ENCODE measurements at places on chromosomes 7 and 10. TPM values are rescaled to one million over a fixed set of nuclear protein-coding genes. Genes with fewer than 3 reads are reported as not detected.
A peak's percentile ranks its signal among the peaks of the same experiment; 100 is the strongest.

DNA sequence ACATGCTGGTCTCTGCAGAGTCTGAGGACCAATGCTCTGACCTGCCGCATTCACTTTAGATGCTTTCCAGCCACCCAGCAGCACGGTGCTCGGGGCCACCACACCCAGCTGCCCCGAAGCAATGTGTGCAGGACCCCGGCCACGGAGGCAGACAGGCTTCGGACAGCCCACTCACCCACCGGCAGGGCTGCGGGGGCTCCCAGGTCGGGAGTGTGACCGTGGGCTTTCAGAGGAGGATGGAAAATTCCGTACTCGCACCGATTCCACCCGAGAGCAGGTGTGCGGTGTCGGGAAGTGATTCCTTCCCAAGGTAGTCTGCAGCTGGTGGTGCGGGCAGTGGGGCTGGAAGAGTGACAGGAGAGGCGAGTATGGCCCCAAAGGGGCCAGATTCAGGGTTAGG is 190.9 kb downstream of the DNAJB6 start:
- no peak overlapping the region for H3K4me3 ChIP-seq
- H3K4me1 ChIP-seq: no peaks in the 10 kb centered on the region
- no peak for DNase-seq
- no peaks in the 10 kb centered on the region for H3K36me3 ChIP-seq

DNA sequence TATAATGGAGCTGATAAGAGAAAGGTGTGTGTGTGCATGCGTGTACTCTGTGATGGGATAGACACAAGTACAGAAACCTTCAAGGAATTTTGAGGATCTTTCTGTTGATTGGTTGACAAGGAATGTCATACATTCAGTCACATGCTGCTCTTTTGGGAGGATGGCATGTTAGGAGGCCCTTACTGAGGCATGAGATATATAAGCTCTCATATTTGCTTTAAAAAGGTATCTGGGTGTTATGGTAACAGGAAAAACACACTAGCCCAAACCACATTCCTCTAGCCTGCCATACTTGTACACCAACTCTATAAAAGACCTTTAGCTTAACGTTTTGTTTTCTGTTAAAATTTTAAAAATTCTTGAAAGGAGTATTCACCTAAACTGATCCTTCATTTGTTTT is 72.5 kb upstream of the EGFR start:
- H3K4me3 ChIP-seq: no peak overlapping the region
- H3K27ac ChIP-seq: no peak overlapping the region
- H3K36me3 ChIP-seq: no peaks in the 10 kb centered on the region
- no peaks in the 10 kb centered on the region for H3K27me3 ChIP-seq
- no peak for DNase-seq

DNA sequence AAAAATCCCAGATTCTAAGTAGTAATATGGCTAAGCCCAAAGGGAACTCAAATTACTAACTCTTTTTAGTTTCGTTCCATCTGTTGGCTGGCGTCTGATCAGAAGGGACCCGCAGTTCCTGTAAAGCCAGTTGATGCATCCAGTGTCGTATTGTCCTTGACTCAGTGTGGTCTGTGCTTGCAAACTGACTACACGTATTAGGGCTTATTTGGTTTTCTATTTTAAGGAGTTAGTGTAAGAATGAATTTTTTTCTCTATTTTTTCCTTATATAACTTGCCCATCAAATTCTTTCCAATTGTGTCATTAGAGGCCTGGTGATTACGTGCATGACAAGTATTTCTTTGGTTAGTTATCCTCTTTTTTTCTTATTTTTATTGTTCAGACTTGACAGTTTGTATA is 9.7 kb downstream of the ABCA13 start:
- H3K36me3 ChIP-seq: no peaks in the 10 kb centered on the region
- no peak overlapping the region for H3K27ac ChIP-seq
- H3K4me3 ChIP-seq: no peak overlapping the region
- no peaks in the 10 kb centered on the region for H3K27me3 ChIP-seq
- DNase-seq: no peak

- H3K27me3 ChIP-seq: no peaks in the 10 kb centered on the region
- no peak overlapping the region for H3K27ac ChIP-seq
- no peaks in the 10 kb centered on the region for H3K4me1 ChIP-seq
- H3K4me3 ChIP-seq: no peak overlapping the region
- no peak for DNase-seq
Observed at GRCh38 chr10:50928190-50928552, 42.7 kb upstream of the A1CF start.

DNA sequence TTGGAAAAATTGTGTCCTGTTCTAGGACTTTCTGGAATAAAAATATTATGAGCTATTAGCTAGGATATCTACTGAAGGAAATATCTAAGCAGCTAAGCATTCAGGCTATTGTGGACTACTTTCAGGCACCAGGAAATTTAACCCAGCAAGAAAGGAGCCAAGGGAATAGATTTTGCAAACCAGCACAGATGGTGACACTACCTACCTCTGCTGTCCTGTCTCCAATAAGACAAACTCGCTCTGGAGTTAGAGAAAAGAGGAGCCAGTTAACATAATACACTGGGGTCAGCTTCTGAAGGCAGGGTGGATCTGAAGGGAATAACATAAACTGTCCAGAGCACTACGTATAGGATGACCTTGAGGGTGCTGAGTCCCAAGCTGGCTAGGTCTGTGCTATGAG is 223.7 kb upstream of the PRSS58 start:
- H3K27ac ChIP-seq: no peak overlapping the region
- no peak for DNase-seq
- H3K36me3 ChIP-seq: no peaks in the 10 kb centered on the region
- H3K4me1 ChIP-seq: peaks cover 8% of the 10 kb centered on the region
- no peaks in the 10 kb centered on the region for H3K27me3 ChIP-seq

GRCh38 chr7:112630565-112630964 is 149.8 kb downstream of the LSMEM1 start:
- DNase-seq: no peak
- H3K4me3 ChIP-seq: no peak overlapping the region
- no peak overlapping the region for H3K27ac ChIP-seq
- H3K4me1 ChIP-seq: no peaks in the 10 kb centered on the region

DNA sequence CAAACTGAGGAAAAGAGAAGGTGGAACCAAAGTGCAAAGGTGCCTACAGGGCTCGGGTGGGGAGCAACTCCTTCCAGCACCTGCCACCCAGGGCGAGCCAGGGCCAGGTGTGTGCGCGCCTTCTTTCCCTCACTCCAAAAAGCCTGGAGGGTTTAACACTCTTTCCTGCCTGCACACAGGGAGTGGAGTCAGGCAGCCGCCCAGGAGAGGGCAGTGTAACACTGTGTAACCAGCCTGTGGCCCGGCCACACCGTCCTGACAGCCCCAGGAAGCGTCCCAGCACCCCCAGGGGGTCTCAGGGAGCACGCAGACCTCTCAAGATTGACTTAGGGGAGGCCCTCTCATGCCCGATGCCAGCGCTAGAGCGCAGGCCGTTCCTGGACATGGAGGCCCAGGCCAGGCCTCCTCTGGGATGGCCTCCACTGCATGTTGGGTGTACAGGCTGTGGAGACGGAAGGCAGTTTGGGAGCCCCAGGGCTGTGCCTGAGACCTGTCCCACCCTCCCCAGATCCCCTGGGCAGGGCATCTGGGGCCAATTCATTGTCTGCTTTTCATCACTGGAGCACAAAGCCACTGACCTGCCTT is 13.4 kb downstream of the BRI3 start:
- H3K27ac ChIP-seq: peak overlapping the region; percentile 72
- H3K4me1 ChIP-seq: peaks cover 28% of the 10 kb centered on the region
- peaks cover 16% of the 10 kb centered on the region for H3K36me3 ChIP-seq
- DNase-seq: peak; percentile 84

- H3K4me3 ChIP-seq: no peak overlapping the region
- no peaks in the 10 kb centered on the region for H3K36me3 ChIP-seq
- DNase-seq: peak; percentile 58
- no peaks in the 10 kb centered on the region for H3K27me3 ChIP-seq
Observed at GRCh38 chr7:8133188-8133848, 128.6 kb downstream of the ICA1 start.

The GRID2IP gene
- total RNA-seq: 0.34 TPM

The EBF3 gene
- total RNA-seq: 8.4 TPM

The HOXA11 gene
- not detected for total RNA-seq

The CTAGE8 gene
- total RNA-seq: 11.9 TPM

The SPDYE18 gene
- 1.2 TPM for total RNA-seq

All from thyroid gland (tissue), 4 donors.